ENCODE measurements at places on chromosomes 3 and 15.

- no peak for DNase-seq
These were observed 190.1 kb downstream of the UBE3A start for GRCh38 chr15:25248583-25249235.

GRCh38 chr3:20743553-20744321 lies 557.7 kb upstream of the SGO1 start:
- DNase-seq, result no peak

GRCh38 chr3:59270209-59270608 lies 220.4 kb upstream of the CFAP20DC start:
- DNase-seq, result no peak

DNA sequence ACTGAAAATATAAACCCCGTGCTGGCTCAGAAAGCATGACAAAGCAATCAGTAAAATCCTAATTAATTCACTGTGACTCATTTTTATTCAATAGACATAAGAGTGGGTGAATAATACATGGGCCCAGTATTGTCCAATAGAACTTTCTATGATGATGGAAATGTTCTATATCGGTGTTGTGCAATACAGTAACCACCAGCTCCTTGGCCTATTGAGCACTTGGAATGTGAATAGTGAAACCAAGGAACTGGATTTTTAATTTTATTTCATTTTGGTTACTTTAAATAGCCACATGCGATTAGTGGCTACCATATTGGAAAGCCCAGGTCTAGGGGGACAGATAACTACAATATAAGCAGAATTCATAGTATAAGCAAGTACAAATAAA lies 69.8 kb upstream of the PPP2R3A start:
- DNase-seq, result no peak

DNA sequence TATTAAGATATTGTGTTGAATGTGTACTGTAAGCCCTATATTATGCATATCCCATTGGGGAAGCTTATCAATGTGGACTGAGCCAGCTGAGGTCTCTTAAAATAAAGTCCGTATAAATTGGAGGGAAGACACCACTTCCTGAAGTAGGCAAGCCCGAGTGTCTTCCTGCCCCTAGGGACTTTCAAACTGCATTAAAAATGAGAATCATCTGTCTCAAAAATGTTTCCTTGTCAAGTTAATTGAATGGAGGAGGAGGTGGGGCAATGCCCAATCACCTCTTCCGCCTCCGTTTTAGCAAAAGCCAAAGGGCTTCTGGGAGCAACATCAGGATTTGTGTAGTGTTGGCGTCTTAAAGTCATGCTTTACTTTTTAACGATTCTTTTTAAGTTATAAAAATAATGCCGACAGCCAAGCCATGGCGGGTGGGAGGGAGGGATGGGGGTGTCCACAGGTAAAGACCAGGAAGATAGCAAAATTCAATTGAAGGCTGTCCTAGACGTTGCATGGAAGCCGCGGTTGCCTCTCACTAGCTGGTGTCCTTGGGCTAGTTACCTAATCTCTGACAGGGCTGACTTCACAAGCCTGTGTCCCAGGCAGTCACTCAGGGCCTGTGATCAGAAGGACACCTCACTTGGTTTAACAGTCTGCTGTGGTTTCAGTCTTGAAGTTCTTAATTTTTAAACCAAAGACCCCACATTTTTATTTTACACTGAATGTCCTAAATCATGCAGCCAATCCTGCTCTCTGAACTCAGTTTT lies 524.9 kb upstream of the PROK2 start:
- DNase-seq, result no peak

DNA sequence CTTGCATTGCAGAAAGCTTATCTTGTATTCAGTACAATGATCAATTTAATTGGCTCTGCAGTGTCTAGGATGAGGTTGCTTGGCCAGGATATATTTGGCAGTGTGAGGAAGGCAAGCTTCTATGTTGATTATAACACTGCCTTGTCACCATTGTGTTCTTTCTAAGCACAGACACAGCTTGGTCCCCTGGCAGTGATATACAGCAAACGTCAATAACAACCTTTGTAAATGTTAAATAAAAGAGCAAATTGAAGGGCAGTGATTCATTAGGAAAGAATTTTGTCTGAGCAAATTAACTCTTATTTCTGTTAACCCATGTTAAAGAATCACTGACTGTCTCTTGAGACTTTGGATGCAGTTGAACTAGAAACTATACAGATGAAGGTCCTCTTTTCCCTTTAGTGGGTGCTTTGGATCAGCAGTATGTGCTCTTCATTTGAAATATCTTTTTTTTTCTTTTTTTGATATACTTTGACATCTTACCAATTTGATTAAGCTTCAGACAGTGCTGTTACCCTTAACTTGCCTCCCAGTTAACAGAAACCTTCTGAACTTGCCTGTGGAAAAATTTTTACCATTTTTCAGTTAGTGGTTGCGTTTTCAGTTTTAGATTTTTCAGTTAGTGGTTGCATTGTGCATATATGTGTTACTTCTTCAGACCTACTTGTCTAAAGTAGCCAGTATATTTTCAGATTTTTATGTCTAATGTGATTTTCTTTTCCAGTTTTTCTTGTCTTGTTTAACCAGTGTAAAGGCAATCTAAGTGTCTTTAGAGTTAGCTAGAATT lies 199.8 kb downstream of the TCF12 start:
- peak; percentile 23 for DNase-seq

- no peak for DNase-seq
These were observed 33.6 kb downstream of the HEG1 start for GRCh38 chr3:125022206-125022605.

DNA sequence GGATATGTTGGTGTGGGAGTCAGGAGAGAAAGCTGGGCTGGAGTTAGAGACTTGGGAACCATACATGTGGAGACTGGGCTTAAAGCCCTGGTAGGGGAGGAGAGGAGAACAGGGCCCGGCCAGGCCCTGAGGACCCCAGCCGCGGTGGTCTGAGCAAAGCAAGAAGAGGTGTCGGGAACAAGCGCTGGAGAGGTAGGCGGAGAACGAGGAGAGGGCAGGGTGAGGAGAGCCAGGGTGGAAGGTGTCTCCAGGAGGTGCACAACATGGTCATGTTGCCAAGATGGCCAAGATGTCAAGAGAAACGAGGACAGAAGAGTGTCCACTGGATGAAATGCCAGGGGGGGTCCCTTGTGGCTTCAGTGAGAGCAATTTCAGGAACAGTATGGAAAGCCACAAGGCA lies 5.5 kb downstream of the CHAC1 start:
- no peak for DNase-seq
